Urinary bladder (tissue), 4 donors: ENCODE measurements at places on chromosomes 16 and 17. TPM values are rescaled to one million over a fixed set of nuclear protein-coding genes. Genes with fewer than 3 reads are reported as not detected.

Gene KRT25
- not detected for total RNA-seq

Gene MYH13
- total RNA-seq, result 0.05 TPM

Gene CASKIN1
- total RNA-seq, result 0.69 TPM

Gene ZSCAN10
- not detected for total RNA-seq

Gene MYH2
- total RNA-seq, result 1.7 TPM

Gene ENPP7
- total RNA-seq, result not detected

Gene SPATA32
- total RNA-seq, result not detected

Gene NPIPA8
- total RNA-seq, result 0.26 TPM

Gene MC1R
- total RNA-seq, result 3.8 TPM

GRCh38 chr17:40686192-40686591, 17.4 kb downstream of the KRT24 start:
- DNase-seq, result no peak

DNA sequence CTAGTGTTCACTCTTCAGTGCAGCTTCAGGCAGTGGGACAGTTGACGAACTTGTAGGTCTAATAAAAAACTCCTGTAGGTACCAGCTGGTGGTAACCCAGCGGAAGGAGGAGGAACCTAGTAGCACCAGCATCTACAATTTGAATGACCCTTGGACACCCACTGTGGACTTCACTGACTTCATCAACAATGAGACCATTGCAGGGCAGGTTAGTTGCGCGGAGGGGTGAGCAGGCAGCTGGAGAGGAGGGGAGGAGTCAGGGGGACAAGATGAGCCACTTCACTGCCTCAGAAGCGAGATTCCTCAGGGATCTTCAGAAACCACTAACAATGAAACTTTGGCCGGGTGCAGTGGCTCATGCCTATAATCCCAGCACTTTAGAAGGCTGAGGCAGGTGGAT, 22.3 kb downstream of the AOC3 start:
- DNase-seq, result no peak

DNA sequence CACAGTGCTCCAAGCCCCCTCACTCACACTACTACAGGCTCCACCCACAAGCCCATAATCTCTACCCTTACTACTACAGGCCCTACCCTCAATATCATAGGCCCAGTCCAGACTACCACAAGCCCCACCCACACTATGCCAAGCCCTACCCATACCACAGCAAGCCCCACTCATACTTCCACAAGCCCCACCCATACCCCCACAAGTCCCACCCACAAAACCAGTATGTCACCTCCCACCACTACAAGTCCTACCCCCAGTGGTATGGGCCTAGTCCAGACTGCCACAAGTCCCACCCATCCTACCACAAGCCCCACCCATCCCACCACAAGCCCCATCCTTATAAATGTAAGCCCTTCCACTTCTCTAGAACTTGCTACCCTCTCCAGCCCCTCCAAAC, 13.8 kb downstream of the RIPOR1 start:
- no peak for DNase-seq

- DNase-seq, result no peak
Measured at GRCh38 chr16:87801679-87802259, 36.0 kb upstream of the KLHDC4 start.

DNA sequence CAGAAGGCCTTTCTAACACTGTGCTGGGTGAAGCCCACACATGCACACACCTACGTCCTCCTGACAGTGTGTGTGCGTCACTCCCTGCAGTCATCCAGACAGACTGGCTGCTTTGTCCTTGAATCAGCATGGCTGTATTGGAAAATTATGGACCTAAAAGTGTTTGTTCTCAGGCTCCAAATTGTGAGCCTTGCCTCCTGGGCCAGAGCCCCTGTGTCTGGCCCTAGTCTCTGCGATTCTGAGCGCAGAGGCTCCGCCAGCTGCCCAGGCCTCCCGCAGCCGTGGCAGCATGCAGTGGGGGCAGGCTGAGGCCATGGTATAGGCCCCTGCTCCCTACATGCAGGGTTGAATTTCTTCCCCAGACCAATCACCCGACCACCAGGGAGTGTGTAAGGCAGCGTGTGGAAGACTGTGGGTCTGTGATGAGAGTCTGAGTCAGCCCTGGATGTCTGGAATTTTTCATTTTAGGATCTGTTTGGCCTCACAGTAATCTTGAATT, 166.9 kb downstream of the LGALS9B start:
- no peak for DNase-seq

GRCh38 chr16:49617710-49618330, 238.1 kb downstream of the ZNF423 start:
- no peak for DNase-seq

DNA sequence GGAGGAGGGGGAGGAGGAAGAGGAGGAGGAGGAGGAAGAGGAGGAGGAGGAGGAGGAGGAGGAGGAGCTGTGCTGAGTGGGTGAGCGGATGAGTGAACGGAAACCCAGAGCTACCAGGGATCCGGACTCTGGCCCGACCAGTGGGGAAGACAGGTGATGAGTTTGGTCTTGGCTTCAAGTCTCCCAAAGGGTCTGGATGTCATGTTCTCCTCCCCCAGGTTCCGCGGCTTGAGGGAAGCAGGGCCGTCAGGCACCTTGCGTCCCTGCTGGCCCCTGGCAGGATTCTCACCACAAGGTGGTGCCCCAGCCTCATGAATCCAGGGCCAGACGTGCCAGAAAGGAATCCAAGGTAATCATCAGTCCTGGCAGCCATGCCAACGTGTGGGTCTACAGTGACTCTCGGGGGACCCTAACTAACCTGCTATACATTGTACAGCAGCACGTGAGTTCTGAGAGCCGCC, 13.5 kb upstream of the ABAT start:
- no peak for DNase-seq

DNA sequence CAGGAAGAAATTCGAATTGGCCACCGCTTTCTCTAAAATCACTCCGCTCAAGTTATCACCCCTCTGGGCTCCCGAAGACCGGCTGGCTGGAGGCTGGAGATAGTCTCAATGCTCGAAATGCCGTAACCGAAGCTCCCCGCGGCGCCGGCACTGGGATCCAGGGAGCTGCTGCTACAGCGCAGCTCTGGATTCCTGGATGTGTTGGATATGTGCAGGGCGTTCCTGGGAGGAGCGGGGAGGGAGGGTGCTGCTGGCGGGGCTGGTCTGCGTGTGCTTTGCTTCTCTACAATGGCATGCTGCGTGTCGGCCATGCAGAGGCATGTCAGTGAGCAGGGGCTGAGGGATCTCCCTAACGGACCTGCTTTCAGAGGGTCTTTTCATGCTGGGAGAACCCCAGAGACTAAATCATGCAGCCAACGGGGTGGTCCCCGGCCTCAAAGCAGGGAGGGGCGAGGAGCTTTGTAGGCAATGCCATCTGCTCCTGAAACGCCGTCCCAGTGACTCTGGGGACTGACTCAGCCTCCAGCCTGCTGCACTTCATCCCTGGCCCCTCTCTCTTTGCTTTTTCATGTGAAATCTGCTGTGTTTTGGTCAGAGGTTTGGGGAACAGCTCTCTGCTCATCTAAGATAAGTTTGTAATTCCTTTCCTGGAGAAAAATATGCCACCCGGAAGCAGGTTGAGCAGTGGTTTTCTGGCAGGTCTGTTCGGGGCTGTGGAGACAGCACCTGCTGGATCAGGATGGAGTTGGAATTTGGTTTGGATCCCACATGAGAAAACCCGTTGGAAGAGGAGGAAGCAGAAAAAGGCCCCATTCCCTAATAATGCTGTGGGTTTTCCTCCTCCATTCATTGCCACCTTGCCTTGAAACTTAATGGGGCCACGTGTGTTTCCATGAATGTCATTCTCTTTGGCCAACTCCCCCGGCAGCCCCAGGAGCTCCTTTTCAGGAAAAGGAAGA, 311.4 kb downstream of the SEC14L1 start:
- DNase-seq, result no peak

DNA sequence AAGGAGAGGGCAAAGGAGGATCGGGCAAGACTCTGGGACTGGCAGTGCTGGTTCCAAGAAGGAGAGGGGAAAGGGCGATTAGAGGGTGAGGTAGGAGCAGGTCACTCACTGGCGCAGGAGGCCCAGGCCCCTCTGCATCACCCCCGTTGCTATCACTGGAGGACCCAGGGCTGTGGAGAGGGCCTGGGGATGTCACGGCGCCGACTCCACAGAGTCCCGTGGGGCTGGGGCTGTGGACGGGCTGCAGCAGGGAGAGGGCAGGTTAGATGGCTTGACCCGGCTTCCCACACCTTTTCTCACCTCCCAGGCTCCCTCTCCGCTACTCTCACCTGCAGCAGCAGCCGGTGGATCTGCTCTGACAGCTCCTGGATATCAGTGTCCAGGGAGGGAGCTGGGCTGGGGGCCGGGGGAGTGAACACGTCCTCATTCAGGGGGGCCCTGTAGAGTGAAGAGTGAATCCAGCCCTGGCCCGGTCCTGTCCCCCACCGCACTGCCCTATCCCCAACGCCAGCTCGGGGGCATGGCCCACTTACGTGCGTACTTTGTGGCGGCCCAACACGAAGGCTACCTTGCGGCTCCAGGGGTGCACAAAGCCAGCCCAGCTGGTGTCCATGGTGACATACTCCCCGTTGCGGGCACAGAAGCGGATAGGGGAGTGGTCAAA, 4.9 kb downstream of the PER1 start:
- DNase-seq, result no peak

GRCh38 chr16:86566601-86566965, at the start of gene FOXC2:
Gene FOXC2, plus strand, starts transcription at chr16:86566829. Its CDS starts 507 bp downstream, at chr16:86567336.
- DNase-seq, result peak; percentile 88

DNA sequence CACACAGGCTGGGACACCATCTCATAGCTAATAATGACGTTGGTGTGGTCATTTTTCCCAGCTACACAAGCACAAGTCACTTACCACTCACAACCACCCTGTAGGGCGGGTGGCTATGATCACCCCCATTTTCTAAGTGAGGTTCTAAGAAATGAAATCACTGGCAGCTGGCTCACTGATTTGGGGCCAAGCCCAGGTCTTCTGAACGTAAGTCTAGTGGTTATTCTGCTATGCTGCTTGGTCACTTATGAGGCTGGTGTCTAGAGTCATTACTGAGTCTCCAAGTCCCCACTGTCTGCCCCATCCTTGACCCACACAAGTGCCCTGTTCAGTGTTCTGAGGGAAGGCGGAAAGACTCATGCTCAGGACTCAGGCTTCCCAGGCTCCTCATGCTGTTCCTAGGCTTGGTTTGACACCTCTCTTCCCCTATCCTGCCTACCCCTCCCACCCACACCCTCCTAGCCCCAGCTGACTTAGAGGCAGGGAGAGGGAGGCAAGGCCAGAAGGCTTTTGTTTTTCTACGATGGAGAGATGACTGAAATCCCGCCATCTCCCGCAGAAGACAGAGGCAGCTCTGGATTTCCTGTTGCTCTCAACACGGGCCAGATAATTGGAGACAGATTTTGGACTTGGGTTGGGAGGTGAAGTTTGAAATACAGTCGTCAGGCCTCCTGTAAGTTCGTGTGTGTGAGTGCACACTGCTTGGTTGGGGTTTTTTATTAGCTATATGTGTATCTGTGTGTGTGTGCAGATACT, 32.2 kb downstream of the FZD2 start:
- DNase-seq, result no peak

GRCh38 chr17:72426948-72427760, 306.3 kb downstream of the SOX9 start:
- DNase-seq, result no peak

GRCh38 chr16:81912395-81912794, 98.9 kb downstream of the SDR42E1 start:
- no peak for DNase-seq

DNA sequence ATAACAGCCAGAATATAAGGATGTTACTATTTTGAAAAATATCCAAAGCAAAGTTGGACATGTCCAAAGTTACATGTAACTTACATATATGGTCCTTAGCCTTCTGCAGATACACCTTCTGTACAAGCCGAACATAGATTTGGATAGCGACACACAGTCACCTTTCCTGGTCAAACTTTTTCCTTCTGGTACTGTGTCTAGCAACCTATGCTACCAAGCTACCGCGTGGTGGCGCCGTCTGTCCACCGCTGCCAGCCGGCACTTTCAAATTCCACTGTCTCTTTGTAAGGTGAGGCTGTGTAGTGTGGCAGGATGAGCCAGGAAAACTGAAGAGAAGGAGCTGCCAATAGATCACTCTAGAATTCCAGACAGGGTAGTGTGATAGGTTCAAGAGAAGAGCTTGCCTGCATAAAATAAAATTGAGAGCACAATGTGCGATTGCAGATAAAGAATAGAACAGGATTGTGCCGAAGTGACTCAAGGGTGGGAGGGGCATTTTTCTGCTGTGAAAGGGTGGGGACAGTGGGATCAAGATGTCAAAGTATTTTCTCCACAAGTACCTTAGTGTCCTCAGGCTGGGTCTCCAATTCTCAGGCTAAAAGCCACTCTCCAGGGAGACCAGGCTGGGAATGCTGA, 366.9 kb downstream of the SLC39A11 start:
- no peak for DNase-seq

- no peak for DNase-seq
Measured at GRCh38 chr16:18832006-18832405, 30.7 kb upstream of the ARL6IP1 start.

DNA sequence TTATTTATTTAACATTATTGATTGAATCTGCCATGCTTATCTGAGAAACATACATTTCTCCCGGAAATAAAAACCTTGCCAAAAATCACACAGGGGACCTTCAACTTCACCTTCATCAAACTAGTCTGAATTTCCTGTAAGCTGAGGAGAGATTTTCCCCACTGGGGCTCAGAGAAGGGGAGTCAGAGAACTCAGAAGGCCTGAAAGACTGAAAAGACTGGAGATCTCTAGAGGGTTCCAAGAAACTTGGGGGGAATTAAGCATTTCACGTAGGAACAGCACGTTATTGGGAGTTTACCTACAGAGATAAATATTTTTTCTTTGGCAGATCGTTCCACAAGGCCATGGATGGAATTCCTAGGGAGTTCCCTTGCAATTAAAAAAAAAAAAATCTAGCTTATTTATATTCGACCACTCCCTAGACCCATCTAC, 528 bp upstream of the NOL11 start:
- no peak for DNase-seq

- DNase-seq, result no peak
Measured at GRCh38 chr16:66520406-66521170, 29.3 kb downstream of the TK2 start.

GRCh38 chr16:65618333-65618732, 496.5 kb upstream of the CDH11 start:
- no peak for DNase-seq

GRCh38 chr16:3953728-3954410, 73.4 kb upstream of the CREBBP start:
- DNase-seq, result no peak

DNA sequence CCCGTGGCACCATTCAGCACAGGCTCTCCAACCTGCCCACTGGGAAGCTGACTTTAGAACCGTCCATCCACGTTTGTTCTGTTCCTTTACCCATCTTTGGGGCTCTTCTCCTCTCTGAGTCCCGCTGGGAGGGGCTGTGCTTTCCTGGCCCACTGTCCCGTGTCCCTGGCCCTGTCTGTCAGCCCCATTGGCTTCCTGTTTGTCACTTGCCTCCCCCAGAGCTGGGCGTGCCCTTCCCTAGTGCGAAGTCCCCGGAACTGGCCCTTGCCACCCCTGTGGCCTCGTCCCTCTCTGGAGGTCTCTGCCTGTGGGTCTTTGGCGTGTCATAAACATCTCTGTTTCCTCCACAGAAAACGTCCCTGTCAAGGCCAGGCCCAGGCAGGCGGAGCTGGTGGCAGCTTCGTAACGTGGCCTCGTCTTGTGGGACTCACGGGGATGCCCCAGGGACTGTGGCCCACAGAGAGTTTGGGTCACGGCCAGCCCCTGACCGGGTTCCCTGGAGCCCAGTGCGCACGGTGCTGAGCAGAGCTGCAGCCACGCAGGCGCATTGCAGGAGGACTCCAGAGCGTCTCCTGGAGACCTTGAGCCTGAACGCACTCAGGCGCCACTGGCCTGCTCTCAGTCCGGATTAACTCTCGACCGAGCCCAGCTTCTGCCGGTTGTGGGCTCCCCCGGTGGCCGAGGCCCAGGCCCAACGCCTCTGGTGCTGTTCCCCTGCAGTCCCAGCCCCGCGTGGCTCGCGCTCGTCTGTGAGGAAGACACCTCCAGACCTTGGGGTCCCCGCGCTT, 7.3 kb downstream of the CHMP6 start:
- DNase-seq, result no peak
